ENCODE measurements at places on chromosomes 12 and 14.

- DNase-seq: no peak
Measured at GRCh38 chr12:113116875-113117274, 18.7 kb downstream of the RASAL1 start.

DNA sequence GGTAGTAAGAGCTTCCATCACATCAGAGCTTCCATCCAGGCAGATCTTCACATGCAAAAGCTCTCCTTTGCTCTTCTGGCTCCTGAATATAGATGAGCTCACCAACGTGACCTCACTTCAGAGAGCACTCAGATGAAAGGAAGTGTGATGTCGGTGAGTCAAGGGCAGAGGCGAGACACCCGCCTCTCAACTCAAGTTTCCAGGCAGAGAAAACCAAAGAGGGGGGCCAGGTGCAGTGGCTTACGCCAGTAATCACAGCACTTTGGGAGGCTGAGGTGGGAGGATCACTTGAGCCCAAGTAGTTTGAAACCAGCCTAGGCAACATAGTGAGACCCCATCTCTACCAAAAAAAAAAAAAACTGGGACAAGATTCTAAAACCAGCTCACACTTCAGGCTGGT lies 126.9 kb downstream of the DUSP6 start:
- no peak for DNase-seq

GRCh38 chr14:93186956-93187355 lies 1.8 kb downstream of the LYSET start:
- no peak for DNase-seq

DNA sequence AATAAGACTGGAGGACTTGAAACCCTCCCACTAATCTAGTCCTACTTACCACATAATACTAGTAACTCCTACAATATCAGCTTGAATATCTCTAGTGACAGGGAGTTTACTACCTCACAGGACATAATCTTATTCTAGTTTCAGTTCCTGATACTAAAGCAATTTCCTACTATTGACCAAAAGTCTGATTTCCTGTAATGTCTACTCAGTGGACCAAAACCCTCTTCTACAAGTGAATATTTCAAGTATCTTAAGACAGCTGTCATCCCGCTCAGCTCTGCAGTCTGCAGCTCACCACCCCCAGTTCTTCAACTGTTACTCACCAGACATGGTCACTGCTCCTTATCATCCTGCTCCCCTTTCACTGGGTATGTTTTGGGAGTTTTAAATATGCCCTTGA lies 70.8 kb upstream of the TMCC3 start:
- DNase-seq: no peak

GRCh38 chr12:87953256-87953860 lies 75.8 kb downstream of the C12orf50 start:
- peak; percentile 30 for DNase-seq

DNA sequence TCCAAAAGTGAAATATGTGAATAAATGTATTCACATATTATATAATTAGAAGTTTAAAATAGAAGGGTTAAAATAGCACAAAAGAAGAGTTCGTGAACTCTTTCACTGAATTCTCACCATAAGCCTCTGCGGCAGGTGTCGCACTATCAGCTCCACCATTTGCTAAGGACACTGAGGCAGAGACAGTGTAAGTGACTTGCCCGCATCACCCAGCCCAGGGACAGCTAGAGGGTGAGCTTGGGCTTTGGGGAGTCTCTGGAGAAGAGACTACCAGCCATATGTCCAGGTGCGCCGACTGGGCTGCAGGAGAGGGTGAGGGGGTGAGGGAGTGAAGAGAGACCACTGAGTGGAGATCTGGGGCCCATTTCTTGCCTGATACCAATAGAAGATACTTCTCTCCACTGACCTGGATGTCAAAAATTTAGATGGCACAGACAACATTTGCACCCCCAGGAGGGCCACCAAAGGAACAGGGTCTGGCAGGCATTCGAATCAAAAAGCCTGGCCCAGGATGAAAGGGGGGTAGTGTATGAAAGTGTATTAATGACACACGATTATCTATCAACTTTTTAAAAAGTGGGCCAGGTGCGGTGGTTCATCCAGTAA lies 28.5 kb downstream of the FAIM2 start:
- DNase-seq: no peak

DNA sequence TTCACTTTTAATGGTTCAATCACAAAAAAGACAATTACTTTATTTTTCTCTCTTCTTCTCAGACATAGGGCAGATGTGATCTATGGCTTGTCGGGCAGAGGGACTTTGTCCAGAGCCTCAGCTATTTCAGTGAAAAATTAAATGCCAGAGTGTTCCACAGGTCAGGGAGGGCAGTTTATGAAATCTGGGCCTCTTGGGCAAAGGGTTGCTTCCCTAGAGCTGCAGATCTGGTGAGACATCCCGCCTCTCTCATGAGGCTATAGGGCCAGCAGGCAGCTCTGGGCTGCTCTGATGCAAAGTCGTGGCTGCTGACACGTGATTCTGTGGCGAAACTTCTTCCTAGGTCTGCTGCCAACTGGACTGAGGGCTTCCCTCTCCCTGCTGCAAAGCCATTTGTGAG lies 6.0 kb downstream of the CLMN start:
- no peak for DNase-seq

DNA sequence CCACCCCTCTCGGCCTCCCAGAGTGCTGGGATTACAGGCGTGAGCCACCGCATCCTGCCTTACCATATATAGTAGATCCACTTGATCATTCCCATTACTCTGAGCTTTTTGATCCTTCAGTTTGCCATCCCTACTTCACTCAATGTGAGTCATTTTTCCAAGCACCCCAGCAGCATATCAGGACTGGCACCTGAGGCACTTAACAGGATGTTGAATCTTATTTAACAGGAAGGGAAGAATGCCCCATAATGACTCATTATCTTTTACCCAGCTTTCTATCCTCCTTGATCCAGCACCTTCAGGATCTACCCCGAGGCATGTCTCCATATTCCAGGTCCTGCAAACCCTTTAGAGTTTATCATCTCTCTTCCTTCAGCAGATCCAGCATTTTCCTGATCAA lies 84.9 kb upstream of the CMKLR1 start:
- no peak for DNase-seq

GRCh38 chr12:54028314-54029201 lies at the start of gene HOXC6:
Gene HOXC6, plus strand, starts transcription at chr12:54028440. Its CDS starts 82 bp downstream, at chr12:54028522.
- no peak for DNase-seq

GRCh38 chr14:55160989-55161388 lies 30.4 kb downstream of the DLGAP5 start:
- peak; percentile 63 for DNase-seq

DNA sequence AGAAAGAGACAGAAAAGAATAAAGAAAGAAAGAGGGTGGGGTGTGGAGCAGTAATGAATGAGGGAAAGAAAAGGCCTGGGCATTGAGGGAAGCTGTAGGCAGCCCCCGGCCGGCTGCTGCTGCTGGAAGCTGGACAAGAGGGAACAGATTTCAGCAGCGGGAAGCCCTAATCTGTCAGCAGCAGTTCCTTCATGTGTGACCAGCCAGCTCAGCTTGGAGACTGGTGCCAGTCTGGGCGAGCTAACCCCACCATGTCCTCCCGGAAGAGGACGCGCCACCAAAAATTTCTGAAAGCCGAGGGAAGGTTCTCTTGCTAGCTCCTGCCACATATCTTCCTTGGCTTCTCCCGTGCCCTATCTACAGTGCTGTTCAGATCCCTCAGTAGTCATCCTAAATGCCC lies 236.8 kb downstream of the GRIN2B start:
- no peak for DNase-seq

DNA sequence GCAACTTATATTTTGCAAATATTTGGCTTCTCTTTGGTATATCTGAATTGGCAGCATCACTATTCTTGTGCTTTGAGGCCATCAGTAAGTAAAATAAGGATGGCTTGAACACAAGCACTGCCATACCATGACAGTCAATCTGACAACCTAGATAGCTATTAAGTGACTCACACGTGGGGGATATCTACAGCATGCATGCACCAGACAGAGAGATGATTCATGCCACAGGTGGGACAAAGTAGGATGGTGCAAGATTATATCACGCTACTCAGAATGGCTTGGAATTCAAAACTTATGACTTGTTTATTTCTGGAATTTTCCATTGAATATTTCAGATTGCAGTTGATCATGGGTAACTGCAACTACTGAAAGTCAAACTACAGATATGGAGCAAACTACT lies 675.6 kb upstream of the MDGA2 start:
- DNase-seq: no peak
